ENCODE measurements at places on chromosomes 3 and 15.

DNA sequence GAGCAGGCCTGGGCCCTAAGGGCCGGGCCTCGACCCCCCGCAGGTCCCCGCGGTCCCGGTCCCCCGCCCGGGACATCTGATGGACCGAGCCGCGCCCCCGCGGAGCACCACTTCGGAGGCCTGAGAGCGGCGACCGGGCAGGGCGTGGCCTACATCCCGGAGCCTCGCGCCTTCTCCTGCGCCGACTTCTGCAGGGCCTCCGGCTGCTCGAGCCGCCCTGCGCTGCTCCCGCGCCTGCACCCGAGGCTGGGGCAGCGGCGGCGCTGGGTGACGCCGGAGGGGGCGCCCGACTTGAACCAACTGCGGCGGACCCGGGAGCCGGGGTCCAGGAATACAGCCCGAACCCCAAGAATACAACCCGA, 14.9 kb upstream of the GP9 start:
- no peak for DNase-seq

DNA sequence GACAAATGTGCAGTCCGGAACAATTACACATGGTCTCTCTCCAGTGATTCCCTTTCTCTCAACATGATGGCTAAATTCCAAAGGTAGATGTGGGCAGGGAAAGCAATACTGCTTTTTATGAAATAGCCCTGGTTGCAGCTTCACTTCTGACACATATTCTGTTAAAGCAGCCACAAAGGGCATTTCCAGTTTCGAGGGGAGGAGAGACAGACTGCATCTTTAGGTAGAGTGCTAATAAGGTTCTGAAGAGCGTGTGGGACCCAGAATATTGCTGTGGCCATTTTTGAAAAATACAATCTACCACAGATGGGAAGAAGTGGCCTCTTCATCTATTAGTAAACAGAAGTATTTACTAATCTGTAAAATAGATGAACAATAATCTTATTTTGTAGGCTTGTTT, 139.3 kb upstream of the PEX5L start:
- no peak for DNase-seq

- DNase-seq, result peak; percentile 66
Measured at GRCh38 chr15:84588053-84588874, 12.5 kb upstream of the ZSCAN2 start.

DNA sequence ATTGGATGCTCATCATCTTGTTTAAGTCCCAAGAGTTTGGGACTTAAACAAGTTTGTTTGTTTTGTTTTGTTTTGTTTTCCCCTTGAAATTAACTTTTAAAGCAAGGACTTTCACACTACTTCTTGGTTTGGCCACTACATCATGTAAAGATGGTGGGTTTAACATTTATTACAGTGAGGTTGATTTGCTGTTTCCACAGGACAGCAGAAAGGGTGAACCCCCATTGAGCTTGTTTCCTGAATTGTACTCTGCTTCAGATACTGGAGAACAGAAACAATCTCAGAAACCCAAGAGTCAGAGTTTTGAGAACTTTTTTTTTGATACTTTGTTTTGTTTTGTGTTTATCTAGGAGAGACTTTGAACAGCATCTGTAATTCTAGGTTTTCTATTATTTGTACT, 6.7 kb downstream of the POU1F1 start:
- DNase-seq, result no peak

DNA sequence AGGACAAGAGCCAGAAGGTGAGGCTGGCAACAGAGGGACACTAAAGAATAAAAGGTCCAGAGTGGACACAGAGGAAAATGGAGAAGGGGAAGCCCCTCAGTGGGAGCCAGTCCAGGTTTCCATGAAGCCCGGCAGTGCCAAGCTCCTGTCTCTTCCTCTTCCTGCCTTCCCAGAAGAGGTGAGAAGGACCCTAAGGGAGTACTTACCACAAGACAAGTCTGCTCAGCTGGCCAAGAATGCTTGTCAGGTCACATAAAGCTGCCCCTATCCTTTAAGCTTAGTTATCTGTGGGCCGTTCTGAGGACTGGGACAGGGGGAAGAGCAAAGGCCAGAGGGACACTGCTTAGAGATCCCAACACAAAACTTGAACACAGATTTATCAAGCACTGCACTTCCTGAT, 100.2 kb downstream of the RYK start:
- DNase-seq, result no peak

DNA sequence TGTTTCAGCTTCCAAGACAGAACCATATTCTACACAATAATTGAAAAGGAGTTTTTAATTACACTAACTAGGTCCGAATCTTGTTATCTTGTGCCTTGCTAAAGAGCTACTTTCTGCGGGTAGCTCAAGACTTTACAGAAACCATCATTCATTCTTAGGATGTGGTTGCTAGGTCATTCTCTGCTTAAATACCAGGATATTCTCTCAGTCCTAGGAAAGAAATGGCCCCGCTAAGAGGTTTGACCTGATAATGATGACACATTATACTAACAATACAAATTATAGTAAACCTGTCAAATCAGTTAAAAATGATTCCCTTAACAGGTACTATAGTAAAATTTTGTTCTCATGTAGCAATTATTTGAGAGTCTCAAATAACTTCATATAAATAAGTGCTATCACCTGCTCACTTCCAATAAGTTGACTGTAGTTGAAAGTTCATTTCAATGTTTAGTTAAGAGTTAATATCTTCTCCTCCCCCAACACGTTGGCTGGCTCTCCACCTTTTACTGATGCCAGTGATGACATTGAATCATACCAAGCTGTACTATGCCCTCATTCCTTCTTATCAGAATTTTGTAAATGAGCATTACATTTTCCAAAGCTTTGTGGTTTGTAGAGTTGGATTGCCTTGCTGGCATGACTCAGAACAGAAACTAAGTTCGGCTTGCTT, 3.6 kb upstream of the C3orf85 start:
- no peak for DNase-seq

GRCh38 chr3:31431321-31431720, 101.4 kb upstream of the STT3B start:
- no peak for DNase-seq

DNA sequence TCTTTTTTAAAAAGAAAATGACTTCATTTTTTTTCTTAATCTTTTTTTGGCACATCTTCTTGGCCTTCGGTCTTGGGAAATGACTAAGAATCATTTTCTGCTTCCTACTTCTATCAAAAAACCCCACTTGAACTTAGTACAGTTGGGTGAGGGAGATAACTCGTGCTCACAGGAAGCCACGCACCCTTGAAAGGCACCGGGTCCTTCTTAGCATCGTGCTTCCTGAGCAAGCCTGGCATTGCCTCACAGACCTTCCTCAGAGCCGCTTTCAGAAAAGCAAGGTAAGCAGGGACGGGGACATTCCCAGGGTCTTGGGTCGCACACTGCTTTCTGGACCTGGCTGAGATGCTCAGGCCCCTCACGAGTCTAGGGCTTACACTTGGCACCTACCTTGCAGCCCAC, at the start of gene CCR4:
TSS of gene CCR4 (plus strand) at position 235 of the 402 bp plus-strand sequence. CDS start 1,779 bp downstream, outside the sequence.
- no peak for DNase-seq

DNA sequence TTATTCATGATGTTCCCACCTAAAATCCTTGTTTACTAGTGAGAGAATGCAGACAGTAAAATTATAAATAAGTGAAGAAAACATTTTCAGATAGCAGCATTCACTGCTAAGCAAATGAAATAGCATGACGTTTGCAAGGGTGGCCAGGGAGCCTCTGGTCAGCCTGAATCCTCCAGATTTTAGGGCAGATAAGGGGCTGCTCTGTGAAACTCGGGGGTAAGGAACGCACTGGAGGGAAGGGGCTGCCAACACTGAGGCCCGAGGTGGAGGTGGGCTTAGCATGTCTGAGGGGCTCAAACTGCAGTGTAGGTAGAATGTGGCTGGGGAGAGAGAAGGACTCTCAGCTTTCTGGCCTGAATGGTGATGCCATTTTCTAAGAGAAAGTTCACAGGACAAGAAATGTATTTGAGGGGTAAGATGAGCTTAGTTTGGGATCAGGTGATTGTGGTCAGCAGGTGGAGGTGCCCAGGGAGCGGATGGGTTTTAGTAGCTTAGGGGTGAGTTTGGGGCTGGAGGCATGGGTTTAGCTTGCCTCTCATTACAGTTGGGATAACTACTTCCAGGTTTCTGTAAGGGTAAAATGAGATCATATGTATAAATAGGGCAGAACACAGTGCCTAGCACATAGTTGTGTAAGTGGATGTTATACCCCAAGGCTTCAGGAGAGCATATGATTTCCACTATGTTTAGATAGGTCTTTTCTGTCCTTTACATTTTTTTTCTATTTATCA, 20.5 kb downstream of the GPR171 start:
- no peak for DNase-seq

DNA sequence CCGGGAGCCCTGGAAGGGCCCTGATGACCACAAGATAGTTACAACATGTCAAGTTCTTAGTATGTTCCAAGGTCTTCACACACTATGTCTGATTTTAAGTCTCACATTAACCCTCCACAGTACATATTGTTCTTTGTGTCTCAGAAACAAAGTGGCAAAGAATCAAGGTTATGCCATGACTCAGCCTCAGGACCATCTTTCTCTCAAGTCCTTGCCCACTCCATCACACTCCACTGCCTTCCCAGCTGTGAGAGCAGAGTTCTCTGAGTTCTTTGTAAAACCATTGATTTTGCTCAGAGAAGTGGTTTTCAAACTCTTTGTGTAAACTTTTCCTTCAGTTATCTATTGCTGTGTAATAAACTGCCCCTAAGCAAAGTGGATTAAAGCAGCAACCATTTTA, 67.9 kb upstream of the C3orf80 start:
- DNase-seq, result no peak

GRCh38 chr15:88187195-88187594, 69.3 kb downstream of the NTRK3 start:
- DNase-seq, result no peak

DNA sequence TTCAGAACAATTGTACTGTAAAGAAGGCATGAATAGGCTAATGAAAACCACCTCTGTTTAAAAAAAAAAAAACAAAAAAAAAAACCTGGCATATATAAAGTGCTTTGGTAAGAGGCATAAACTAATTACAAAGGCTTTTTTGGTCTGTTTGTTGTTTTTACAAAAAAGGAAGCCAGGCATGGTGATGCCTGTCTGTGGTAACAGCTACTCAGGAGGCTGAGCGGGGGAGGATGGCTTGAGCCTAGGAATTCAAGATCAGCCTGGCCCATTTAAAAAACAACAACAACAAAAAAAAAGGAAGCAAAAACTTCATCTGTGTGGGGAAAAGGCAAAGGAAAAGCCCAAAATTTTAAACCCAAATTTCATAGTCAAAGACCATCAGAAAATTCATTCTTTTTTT, 47.0 kb downstream of the OSBPL10 start:
- DNase-seq, result no peak

DNA sequence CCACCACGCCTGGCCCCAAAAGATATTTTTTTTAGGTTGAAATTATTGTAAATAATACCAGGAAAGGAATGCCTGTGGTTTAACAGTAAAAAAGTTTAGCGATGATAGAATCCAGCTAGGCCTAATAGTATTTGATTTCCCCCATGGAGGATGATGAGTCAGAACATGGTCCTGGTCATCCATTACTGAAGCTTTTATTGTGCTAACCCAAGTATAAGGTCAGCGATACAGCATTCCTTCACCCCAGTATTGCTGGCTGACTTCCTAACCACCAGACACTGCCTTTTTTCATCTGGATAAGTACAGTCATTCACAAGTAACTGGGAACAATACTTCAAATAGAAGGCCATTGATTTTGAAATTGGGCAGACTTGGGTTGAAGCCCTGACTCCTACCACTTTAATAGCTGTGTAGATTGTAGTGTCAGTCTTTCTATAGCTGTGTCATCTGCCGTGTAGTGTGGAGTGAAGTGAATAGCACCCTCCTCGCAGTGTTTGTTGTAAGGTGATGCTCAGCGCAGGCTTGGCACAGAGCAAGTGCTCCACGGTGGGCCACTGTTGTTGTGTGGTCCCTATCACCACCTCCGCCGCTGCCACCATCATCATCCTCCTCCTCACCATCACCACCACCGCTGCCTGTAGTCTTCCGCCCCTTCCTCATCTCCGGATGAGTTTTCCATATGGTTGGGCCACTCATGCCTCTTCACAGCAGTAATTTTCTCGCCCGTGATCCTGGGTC, 436.0 kb upstream of the TPM1 start:
- DNase-seq, result no peak

- no peak for DNase-seq
Measured at GRCh38 chr15:80990955-80991354, 1.3 kb upstream of the MESD start.

DNA sequence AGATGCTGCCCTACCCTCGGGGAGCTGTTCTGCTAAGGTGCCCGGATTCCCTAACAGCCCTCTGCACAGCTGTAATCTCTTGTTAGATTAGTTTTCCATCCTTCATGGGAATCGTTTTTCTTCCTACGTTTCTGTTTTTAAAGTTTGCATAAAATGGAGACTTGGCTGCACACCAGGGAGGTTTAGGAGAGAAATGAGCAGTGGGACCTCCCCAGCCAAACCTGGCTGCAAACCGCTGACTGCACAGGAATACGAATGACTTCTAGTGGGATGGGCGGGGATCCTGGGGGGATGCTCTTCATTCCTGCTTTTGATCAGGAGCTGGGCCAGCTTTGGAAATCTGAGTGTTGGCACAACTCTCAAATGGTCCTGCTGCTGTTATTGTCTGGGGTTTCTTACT, 77.5 kb downstream of the THSD4 start:
- no peak for DNase-seq

GRCh38 chr3:46881596-46882376, 4.3 kb downstream of the PTH1R start:
- DNase-seq, result no peak

DNA sequence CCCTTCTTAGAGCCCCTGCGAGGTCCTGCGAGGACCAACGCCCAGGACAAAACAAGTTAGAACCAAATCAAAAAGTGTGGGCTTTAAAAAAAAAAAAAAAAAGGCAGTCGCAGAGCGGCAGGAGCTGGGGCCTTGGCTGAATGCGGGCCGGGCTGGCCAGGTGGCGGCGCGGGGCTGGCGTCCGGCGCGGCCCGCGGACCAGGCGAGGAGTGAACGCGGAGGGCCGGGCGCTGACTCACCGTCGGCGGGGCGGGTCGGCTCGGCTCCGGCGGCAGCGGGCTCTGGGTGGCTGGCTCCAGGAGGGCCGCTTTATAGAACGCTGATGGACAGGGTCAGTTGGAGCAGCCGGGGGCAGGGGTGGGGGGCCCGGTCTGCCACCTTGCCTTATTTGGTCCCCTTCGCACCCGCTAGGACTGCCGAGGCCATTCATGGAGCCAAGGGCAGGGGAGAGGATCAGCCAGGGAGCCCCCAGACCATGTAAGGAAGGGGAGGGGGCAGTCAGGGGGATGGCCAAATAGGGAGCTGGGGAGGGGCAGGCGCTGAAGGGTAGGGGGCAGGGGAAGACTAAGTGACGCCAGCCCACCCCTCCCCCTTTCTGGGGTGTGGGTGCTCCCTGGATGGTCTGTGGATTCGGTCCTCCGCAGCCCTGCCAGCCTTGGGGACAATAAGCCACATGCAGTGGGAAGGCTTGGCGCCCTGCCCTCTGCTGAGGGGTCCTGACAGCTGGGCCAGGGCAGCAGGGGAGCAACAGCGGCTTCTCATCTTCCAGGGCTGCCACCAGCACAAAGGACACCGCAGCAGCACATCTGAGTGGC, at the start of gene ACTC1:
TSS of gene ACTC1 (minus strand) at position 283 of the 815 bp plus-strand sequence. CDS start 741 bp downstream, outside the sequence.
- peak; percentile 28 for DNase-seq
